ENCODE measurements at places on chromosomes 7 and 10.
A peak's percentile ranks its signal among the peaks of the same experiment; 100 is the strongest.

DNA sequence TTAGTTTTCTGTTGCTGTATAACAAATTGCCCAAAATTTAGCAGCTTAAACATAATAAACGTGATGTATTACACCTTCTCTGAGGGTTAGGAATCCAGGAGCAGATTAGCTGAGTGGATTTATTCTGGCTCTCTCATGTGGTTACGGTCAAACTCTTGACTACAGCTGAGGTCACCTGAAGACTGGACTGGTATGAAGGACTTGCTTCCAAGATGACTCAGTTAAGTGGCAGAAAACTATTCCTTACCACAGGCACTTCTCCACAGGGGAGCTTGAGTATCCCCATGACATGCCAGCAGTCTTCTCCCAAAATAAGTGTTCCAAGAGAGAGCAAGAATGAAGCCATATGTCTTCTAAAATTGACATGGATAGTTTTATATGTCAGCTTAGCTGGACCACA lies 957.2 kb upstream of the GHITM start:
- no peak for DNase-seq

DNA sequence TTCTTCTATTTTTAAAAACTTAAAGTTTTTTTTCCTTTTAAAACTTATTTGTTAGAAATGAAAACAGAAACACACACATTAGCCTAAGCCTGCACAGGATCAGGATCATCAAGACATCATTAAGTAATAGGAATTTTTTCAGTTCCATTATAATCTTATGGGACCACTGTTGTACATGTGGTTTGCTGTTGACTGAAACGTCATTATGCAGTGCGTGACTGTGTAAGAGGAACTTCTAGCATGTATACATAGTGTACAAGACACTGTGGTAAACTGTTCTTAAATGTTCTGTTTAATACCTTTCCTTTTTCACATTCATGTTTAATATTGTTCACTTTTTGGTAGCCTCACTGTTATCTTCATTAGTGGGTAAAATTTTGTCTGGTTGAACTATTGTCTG lies 12.1 kb downstream of the ENTPD7 start:
- DNase-seq = no peak

GRCh38 chr10:92278996-92279696 lies 11.7 kb downstream of the CPEB3 start:
- DNase-seq = no peak

DNA sequence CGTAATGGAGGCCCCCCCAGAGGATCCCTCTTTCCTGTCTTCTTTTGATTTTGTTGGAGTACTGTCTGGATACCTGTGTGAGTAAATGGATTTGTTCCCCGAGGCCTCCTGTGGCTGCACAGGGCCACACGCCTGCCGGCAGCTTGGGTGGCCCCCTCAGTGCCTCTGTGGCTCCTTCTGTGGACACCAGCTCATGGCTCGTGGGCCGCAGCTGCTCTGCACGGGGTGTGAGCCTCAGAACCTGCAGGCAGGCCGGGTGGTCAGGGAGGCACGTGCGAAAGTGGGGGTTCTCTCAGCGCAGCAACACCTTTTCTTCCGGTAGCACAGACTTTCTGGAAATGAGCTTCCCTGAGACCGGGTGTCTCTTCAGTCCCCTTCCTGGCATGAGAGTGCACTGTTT lies 70.3 kb downstream of the WDR37 start:
- DNase-seq = no peak

- DNase-seq = no peak
These were observed at the start of gene GIMAP7 for GRCh38 chr7:150514748-150515222. Gene GIMAP7, plus strand, starts transcription at chr7:150514872. Its CDS starts 5,103 bp downstream, at chr7:150519975.

DNA sequence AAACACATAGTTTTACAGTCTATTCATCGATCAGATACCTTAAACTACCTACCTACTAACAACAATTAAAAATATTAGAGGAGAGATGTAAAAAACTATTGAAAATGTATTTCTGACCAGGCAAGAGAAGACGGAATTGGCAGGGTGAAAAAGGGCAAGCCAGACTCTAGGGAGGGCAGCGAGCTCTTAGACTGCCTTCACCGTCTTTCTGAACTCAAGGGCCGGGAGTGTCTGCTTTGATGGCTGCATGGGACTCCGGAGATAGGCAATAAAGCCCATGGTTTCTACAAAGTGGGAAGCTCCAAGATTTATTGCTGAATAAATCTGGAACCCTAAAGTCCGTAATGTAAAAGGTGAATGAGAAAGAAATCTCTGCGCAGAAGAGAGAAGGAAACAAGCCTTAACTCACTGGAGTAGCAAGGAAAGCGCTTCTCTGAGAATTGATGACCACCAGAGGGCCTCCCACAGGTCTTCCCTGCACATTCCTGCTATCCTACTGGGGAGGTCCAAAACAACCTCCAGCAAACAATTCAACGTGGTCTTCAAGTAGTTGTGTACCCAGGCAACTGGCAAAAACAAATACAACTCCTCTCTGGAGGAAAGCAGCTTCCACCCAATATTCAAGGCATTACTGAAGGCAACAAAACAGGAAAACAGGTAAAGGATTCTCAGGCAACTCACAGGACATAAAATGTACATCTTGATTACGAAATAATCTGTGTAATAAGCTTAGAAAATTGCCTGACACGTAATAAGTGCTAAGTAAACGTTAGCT lies 181.3 kb downstream of the SDK1 start:
- peak; percentile 32 for DNase-seq

- DNase-seq = no peak
These were observed 1.9 kb upstream of the VOPP1 start for GRCh38 chr7:55574051-55574717.

Measured in NCI-H2171 treated with DMSO at 0.1 percent for 48 hours (cell line).